ENCODE measurements at places on chromosomes 7 and 10.

DNA sequence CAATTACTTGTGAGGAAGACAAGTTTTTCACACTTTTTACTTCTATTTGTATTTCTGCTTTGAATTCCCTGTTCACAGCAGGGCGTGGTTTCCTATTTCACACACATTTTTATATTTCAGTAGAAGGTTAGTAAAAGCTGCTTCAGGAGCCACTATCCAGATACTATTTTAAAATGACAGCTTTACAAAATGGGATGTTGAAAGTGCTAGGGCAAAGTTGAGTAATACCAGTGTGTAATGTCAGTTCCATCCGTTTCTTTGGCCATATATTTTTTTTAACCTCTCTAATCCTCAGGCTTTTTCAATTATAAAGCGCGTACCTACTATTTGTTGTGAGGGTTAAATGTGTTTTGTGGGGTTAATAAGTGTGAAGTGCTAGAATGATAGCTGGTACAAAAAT, 276.6 kb downstream of the GPR158 start:
- H3K4me1 ChIP-seq = no peaks in the 10 kb centered on the region
- H3K36me3 ChIP-seq = no peaks in the 10 kb centered on the region
- DNase-seq = no peak
- no peak overlapping the region for H3K27ac ChIP-seq

- H3K4me3 ChIP-seq = no peak overlapping the region
- no peaks in the 10 kb centered on the region for H3K27me3 ChIP-seq
- H3K27ac ChIP-seq = no peak overlapping the region
- H3K4me1 ChIP-seq = no peaks in the 10 kb centered on the region
- H3K36me3 ChIP-seq = no peaks in the 10 kb centered on the region
These were observed 629.3 kb downstream of the IPMK start for GRCh38 chr10:57638411-57638810.

DNA sequence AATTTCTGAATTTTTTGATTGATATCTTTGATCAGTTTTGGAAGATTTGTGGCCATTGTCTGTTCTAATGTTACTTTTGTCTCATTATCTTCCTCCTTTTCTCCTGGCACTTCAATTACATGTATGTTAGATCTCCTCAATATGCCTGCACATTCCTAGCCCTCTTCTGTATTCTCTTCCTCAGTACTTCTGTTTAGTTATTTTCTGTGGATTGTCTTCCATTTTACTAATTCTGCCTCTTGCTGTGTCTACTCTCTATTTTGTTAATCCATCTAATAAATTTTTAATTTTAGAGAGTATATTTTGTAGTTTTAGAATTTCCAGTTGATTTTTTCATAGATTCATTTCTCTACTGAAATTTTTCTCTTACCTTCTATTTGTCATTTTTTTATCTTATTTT, 137.1 kb downstream of the INSYN2A start:
- peaks cover 73% of the 10 kb centered on the region for H3K36me3 ChIP-seq
- H3K27me3 ChIP-seq = no peaks in the 10 kb centered on the region
- H3K27ac ChIP-seq = no peak overlapping the region

DNA sequence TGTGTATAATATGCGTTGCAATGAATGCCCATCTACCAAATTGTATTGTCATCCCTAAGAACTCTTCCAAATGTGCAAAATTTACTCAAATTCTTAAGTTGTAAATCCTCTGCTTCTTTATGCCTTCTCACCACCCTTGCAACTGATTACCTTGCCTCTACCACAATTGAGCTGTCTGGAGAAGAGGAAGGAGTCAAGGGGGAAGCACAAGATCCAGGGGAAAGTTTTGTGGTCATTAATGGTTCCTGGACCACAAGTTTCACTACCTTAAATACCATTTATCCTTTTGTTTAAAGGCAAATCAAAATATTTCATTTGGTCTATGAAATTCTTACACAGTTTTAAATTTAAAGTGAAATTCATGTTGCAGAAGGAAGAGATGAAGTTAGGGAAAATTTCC, 16.7 kb downstream of the CRPPA start:
- H3K4me1 ChIP-seq = no peaks in the 10 kb centered on the region
- DNase-seq = no peak
- peaks cover 14% of the 10 kb centered on the region for H3K36me3 ChIP-seq
- H3K27me3 ChIP-seq = no peaks in the 10 kb centered on the region
- no peak overlapping the region for H3K27ac ChIP-seq

- DNase-seq = no peak
- H3K36me3 ChIP-seq = no peaks in the 10 kb centered on the region
- H3K4me1 ChIP-seq = no peaks in the 10 kb centered on the region
- no peak overlapping the region for H3K27ac ChIP-seq
- no peak overlapping the region for H3K4me3 ChIP-seq
These were observed 87.3 kb upstream of the FOXI2 start for GRCh38 chr10:127649642-127650041.

DNA sequence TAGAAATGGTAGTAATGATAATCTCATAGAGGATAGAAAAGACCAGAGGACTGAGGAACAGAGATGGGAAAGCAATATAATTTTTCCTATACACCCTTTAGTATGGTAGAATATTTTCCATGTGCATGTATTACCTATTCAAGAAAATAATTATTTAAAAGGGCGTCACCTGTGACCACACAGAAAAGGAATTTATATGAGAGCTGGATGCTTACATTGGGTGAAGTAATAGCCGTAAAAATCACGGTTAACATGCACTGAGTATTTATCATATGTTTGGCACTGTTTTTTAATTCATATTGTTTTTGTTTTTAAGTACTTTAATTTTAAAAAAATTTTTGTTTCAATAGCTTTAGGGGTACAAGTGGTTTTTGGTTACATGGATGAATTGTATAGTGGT, 195.1 kb downstream of the IPMK start:
- no peaks in the 10 kb centered on the region for H3K27me3 ChIP-seq
- no peak overlapping the region for H3K4me3 ChIP-seq
- DNase-seq = no peak
- no peak overlapping the region for H3K27ac ChIP-seq

DNA sequence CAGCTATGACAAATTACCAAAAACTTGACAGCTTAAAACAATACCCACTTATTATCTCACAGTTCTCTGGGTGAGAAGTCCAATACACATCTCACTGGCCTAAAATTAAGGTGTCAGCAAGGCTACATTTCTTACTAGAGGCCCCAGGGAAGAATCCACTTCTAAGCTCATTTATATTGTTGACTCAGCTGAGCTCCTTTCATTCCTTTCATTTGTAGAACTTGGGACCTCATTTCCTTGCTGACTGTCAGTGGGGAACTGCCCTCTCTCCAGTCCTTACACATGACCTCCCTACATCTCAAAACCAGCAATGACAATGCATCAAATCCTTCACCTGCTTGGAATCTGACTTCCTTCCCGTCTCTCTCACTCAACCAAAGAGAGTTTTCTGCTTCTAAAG, 240.3 kb downstream of the IPMK start:
- H3K4me3 ChIP-seq = no peak overlapping the region
- H3K27me3 ChIP-seq = no peaks in the 10 kb centered on the region
- no peaks in the 10 kb centered on the region for H3K4me1 ChIP-seq
- H3K36me3 ChIP-seq = no peaks in the 10 kb centered on the region
- H3K27ac ChIP-seq = no peak overlapping the region

All from tibial artery (tissue), 4 donors.